ENCODE measurements at places on chromosomes 11 and 22.

GRCh38 chr22:20427945-20428417 lies 9.6 kb downstream of the SCARF2 start:
- no peak for DNase-seq

DNA sequence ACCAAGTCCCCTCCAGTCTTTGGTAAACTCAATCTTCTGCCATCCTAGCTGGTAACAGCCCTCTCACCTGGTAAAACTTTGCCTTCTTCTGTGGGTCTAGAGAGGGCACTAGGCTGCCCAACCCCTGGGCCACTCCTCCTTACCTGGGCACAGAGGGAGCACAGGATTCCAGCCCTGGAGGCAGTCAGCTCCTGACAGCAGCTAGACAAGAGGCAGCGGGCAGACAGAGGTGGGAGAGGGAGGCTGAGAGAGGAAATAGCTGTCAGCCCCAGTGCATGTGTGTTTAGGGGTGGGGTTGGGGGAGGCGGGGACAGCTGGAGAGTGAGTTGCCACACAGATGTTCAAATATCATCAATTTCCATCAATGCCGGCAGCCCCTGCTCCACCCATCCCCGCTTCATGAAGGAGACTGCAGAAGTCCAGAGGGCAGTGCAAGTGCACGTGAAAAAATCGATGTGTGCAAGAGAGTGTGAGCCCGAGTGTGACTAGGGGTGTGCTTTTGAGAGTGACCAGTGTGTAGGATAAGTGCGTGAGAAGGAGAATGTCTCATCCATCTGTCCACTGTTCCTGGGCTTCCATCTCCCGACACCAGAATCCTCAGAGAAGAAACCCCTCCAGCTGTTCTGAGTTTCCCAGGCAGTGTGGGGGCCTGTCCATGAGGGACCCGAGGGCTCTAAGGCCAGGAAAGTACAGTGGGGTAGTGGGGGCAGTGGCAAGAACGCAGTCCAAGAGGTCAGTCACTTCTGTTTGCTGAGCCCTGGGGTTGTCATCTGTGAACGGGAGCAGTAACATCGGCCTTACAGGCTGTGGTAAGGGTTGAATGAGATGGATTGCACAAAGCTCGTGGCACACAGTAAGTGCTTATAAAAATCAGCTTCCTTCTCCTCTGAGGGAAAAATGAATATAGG lies at the start of gene PTGDR2:
Gene PTGDR2 (minus strand): TSS at position 225 of the 908 bp plus-strand sequence. CDS start 2,228 bp downstream, outside the sequence.
- DNase-seq, result no peak

GRCh38 chr11:65572356-65573051 lies at the start of gene FAM89B:
TSS of gene FAM89B (plus strand) at chr11:65572538. CDS start at chr11:65572670, 132 bp downstream.
- peak; percentile 78 for DNase-seq

- no peak for DNase-seq
These were observed 130.1 kb downstream of the MN1 start for GRCh38 chr22:27671413-27671935.

- no peak for DNase-seq
These were observed 103.9 kb downstream of the GGTLC2 start for GRCh38 chr22:22748297-22748743.

DNA sequence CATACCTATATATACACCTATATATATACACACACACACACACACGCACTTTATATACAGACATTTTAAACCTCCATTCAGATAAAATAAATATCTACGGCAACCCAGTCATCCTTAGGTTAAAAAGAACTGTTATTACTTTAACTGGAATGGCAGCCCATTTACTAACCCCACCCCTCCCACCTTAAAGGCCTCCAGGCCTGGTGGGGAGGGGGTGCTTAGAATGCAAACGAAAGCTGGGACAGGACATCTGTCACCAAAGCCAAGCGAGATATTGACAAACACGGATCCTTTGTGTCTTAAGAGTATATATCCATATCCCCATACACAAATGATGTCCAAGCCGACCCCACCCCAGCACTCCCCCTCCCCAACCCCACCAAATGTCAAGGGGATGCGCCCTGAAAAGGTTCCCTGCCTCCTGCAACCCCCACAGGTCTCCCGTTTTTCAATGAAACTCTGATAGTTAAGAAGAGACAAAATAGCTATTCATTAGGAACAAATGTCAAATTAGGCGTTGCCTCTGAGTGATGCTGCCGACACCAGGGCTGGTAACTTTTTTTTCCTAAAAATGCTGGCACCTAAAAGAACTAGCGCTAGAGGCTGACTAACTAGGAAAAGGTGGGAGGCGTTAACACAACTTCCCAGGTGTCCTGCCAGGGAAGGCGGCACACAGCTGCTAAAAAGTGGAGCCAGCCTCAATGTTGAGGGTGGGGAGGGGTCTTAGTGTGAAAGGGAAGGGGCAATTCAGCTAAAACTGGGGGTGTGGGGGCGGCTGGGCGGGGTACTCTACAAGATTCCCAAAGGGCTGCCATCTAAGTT lies 5.6 kb downstream of the MN1 start:
- no peak for DNase-seq

GRCh38 chr11:75480185-75481175 lies 45.3 kb downstream of the GDPD5 start:
- DNase-seq, result no peak

DNA sequence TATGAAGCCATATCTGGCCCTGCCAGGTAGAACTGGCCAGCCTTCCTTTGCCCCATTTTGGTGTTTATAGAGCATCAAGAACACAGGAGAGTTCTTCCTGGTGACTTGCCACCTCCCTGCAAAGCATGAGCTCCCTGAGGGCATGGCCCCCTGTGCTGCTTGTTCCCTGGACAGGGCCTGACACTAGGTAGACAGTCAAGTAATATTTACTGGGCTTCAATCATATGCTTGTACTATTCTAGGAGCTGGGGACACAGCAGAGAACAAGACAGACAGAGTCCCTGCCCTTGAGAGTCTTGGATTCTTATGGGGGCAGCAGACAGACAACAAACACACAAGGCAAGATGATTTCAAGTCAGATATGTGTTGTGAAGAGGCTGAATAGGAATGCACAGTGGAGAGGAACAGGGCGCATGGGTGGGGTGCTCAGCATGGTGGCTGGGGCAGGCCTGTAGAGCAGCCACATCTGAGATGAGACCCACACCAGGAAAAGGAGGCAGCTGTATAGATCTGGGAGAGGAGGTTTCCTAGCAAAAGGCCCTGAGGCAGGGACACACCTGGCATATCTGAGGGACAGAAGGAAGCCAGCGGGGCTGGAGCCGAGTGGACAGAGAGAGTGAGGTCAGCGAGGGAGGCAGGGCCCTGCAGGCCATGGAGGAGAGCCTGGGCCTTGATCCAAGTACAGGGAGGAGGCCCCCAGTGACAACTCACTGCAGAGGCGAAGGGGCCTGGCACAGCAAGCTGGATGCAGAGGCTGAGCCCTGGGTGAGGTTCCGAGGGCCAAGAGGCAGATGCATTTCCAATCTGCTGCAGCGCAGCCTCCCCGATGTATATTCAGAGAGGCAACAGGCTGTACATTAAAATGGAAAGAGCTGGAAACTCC lies 10.2 kb upstream of the CBX6 start:
- no peak for DNase-seq

All from NCI-H774 (cell line).